ENCODE measurements at places on chromosomes 5 and 9. TPM values are rescaled to one million over a fixed set of nuclear protein-coding genes. Genes with fewer than 3 reads are reported as not detected.

The ABO gene
- under 0.01 TPM for total RNA-seq

The DOCK2 gene
- total RNA-seq = 11.1 TPM

The ANXA1 gene
- total RNA-seq = 1,943 TPM

The SYNPO gene
- 1.5 TPM for total RNA-seq

The PTGDS gene
- total RNA-seq = not detected

The NMUR2 gene
- total RNA-seq = not detected

The GBGT1 gene
- total RNA-seq = 1.3 TPM

The PCDHB7 gene
- total RNA-seq = under 0.01 TPM

Measured in tracheal epithelial cell (primary cell).